ENCODE measurements at places on chromosomes 3 and 15.

DNA sequence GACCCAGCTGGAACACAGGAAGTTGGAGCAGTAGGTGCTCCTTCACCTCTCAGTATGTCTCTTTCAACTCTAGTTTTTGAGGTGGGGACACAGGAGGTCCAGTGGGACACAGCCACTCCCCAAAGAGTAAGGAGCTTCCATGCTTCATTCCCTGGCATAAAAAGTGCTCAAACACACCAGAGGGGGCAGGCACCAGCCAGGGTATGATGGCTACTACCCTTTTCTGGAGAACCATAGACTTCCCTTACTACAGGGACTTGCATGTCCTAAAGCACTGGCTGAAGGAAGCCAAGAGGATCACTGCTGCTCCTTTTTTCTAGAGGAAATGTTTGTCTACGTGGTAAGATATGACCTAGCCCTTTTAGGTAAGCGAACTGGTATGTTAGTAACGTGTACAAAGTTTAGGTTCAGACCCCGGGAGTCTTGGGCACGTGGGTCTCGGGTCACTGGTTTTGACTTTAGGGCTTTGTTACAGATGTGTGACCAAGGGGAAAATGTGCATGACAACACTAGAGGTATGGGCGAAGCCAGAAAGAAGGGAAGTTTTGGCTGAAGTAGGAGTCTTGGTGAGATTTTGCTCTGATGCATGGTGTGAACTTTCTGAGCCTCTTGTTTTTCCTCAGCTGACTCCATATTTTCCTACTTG is 11.9 kb downstream of the IL17RB start:
- DNase-seq, result no peak

DNA sequence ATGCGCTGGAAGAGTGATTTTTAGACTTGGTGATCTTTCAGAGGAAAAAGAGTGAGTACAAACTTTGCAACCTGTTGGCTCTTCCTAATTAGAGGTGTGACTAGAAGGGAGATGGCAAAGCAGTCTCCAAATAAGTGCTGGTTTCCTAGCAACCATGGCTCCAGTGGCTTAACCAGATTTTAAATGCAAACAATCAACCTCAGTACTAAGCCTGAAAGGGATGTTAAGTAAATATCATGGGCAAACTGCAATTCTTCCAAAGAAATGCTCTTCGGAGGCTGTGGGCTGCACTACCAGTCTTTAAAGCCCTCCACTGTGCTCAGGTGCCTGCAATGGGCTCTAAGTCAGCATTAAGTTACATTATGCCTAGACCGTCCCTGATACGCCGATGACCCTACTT is 678.1 kb upstream of the CCDC54 start:
- DNase-seq, result no peak

GRCh38 chr15:38672273-38672672 is 107.7 kb upstream of the RASGRP1 start:
- no peak for DNase-seq

DNA sequence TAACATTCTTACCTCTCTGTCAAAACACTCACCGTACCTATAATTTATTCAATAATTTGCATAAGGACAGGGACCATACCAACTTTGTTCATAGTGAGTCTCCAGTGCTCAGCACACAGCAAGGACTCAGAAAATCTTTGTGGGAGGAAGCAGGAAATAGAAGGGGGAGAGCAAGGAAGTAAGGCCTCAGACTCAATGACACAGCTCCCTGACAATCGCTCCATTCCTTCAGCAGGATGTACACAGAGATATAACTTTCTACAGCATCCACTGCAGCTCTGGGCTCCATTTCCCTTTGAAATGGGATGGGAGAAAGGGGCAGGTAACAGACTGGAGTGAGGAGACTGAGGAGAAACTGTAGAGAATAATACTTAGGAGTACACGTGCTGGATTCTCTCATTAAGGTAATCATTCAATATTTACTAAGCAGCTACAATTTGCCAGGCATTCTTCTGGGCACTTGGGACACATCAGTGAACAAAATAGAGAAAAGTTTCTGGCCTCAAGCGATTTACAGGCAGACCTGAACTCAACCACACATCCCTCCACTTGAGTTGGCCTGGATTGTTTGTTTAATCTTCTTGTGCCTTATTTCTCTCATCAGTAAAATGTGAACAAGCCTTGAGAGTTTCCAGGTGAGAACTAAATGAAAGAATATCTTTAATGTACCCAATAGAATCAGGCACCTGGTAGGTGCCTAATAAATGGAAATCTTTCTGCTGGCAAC is 330.3 kb upstream of the THBS1 start:
- no peak for DNase-seq

- DNase-seq, result no peak
These were observed 54.4 kb upstream of the TLE3 start for GRCh38 chr15:70152070-70152480.

DNA sequence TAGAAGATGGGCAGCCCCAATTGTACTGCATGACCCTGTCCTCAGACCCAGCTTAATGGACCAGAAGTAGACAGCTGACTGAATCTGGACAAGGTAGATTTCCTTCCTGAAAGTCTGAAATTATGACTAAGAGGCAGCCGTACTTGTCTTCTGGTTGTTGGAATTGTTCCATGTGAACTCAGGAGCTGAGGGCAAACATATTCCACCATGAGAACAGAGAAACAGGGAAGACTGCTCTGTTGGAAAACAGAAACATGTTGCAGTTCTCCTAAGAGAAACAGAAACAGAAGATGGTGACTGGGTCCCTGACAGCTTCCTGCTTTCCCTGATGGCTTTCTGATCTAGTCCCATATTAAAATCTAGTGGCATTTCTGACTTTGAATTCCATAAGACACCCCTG is 24.1 kb downstream of the POPDC2 start:
- no peak for DNase-seq

GRCh38 chr3:62361824-62362223 is 11.5 kb downstream of the FEZF2 start:
- DNase-seq, result no peak

DNA sequence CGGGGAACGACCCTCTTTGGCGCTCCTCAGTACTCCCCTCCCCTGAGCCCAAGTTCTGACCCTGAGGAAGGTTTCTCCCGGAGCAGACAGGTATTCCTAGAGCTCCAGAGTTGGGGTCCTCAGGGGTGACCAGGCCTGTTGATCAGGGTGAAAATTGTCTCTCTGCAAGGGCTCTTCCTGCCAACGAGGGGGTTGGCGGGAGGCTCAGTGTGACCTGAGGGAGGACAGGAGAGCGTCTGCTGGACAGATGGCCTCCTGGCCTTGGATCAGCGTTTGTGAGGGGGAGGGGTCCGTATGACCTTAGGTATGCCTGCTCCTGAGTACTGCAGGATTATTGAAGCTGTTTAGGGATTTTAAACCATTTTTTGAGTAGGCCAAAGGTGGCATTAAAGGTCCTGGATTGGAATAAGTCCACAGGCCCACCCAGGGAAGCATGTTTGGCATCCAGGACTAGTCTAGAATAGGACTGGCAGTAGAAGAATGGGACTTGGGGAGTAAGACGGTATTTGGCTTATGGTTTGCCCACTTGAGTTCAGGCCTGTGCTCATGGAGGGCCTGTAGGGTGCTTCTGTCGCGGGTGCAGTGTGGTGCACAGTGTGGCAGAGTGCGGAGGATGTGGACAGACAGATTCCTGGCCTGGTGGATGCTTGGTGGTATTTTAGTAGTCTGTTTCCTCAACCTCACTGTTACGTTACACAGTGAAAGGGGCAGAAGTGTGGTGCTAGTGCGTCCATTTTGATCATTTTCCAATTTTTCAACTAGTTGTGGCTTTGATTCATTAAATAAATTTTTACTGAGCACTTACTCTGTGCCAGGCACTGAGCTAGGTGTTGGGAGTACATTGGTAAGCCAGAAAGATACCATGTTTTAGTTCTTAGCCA is 959 bp downstream of the ZNF592 start:
- DNase-seq, result no peak

DNA sequence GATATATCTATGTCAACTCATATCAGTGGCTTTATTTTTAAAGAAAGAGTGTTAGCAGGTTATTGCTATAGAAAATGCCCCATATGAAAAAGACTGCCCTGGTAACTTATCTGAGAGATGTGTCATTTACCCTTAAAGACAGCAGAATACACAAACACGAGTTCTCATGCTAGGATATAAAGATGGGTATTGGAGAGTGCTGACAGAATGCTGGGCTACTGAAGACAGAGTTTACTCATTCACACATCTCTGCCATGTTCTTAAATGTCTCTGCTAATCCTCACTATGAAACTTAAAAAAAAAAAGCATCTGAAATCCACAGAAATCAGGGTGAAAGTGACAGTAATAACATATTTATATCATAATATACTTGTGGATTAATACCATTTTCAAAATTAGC is 126.7 kb downstream of the FOXP1 start:
- DNase-seq, result no peak

DNA sequence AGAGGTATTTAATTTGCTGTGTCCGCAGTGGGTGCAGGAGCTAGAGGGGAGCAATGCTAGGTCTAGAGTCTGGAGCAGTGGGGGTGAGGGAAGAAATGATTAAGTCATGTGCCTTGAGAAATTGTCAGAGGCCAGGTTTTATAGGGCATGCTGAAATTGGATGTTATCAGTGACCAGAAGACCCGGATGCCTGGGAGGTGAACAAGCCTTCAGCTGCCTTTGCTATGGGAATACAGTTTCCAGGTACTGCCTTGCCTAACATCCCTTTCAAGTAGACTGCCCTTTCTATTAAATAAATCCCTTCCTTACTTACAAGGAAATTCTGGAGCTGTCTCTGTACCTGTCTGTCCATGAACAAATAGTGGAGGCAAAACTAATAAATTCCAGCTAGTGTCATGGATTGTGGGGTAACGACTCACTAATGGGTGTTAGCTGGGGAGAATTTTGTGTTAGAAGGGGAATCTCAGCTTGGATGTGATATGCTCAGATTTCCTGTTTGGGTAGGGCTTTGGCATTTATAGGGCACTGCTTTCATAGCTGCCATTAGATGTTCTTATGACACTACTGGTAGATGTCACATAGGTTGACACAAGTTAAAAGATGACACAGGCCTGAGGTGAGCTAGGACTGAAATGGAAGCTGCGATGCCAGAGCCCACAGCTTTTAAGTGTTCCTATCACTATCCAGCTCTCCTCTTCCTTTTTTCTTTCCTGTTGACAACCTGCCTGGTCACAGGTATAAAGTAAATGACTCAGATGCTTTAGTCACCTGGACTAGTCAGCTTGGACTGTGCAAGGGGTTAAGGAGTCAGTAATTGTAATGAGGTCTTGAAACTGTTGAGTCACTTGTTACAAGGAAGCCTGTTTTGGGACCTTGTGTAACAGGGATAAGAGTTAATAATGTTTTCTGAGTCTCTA is 21.3 kb downstream of the CHD2 start:
- DNase-seq, result no peak

DNA sequence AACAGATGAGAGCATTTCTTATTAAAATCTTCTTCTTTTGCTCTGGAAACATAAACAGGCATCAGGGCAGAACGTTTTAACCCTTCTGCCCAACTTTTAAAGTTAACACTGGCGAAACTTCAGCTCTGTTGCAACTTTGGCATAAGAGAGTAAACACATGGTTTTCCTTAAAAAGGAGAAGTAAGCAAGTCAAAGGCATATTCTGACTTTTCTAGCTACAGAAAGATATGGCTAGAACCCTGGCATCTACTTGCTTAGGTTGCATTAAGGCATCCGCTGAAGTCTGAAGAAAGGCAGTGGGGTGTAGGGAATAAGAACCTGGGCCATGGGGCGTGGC is 13.3 kb upstream of the IL16 start:
- no peak for DNase-seq

DNA sequence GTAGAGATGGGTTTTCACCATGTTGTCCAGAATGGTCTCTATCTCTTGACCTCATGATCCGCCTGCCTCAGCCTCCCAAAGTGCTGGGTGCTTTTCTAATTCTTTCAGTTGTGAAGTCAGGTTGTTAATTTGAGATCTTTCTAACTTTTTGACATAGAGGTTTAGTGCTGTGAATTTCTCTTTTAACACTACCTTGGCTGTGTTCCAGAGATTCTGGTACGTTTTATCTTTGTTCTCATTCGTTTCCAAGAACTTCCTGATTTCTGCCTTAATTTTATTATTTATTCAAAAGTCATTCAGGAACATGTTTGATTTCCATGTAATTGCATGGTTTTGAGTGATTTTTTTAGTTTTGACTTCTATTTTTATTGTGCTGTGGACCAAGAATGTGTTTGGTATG is 63.5 kb upstream of the CCDC54 start:
- DNase-seq, result no peak

DNA sequence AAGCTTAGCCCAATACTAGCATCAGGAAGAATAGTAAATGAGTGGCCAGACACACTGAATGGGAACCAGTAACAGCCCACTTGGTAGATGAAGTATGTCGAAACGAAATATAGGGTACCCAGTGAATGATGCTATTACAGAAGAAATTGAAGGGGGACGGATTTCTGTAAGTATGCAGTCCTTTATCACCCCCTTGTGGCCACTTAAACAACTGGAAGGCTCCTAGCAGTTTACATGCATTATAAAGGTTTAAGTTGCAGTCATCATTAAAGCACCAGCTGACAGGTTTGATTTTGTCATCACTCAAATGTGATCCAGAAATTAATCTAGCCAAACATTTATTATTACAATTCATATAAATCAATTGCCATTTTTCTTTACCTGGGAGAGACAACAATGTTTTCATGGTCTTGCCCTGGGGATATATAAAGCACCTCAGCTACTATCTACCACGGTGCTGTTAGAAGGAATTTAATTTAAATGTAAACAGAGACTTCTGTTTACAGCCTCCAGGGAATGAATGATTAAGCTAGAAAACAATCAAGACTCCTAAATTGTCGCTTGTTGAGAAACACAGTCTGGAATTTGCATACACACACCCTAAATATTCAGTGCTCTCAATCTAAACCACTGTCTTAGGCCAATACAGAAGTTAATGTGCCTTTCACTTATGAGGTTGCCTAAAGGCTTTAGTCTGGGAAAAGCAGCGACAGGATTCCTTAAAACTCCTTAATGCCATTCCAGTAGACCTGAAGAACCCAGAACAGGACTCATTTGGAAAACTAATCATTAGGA is 7.8 kb downstream of the EIF1B start:
- peak; percentile 16 for DNase-seq

DNA sequence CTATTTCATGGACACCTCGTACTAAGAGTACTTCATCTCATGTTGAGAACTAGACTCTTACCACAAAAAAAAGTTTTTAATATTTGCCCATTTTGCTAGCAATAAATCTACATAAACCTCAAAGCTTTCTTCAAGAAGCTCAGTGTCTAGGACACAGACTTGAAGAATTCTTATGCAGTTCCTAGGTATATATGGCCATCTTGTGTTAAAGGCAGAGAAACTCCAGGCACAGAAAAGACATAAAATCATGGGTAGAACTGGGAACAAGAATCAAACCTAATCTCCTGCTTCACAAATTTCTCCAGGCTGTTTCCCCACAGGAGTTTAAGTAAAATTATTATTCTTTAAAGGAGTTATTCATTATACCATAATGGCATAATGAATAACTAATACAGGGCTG is 4.4 kb downstream of the MBD4 start:
- no peak for DNase-seq

- DNase-seq, result no peak
These were observed 20.6 kb downstream of the FOXP1 start for GRCh38 chr3:71562938-71563337.

- DNase-seq, result no peak
These were observed 40.6 kb downstream of the ASB7 start for GRCh38 chr15:100642950-100643338.

Data from DMS 273 treated with DMSO at 0.1 percent for 48 hours (cell line).